ENCODE measurements at places on chromosomes 12 and 14.
A peak's percentile ranks its signal among the peaks of the same experiment; 100 is the strongest.

DNA sequence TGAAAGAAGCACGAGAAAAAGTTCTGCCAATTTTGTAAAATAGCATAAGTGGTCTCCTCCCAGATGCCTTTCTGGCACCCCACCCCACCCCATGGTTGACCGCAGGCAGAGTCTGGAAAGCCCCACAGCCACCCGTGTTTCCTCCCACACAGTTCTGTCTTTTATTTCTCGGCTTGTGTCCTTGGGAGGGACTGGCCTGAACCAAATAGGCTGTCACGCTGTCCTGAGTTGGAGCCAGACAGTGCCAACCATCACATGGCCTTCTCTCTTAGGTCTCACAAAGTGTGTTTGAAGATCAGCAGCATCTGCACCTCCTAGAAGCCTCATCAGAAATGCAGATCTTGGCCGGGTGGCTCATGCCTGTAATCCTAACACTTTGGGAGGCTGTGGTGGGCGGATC lies 10.2 kb upstream of the LTA4H start:
- no peak for DNase-seq

DNA sequence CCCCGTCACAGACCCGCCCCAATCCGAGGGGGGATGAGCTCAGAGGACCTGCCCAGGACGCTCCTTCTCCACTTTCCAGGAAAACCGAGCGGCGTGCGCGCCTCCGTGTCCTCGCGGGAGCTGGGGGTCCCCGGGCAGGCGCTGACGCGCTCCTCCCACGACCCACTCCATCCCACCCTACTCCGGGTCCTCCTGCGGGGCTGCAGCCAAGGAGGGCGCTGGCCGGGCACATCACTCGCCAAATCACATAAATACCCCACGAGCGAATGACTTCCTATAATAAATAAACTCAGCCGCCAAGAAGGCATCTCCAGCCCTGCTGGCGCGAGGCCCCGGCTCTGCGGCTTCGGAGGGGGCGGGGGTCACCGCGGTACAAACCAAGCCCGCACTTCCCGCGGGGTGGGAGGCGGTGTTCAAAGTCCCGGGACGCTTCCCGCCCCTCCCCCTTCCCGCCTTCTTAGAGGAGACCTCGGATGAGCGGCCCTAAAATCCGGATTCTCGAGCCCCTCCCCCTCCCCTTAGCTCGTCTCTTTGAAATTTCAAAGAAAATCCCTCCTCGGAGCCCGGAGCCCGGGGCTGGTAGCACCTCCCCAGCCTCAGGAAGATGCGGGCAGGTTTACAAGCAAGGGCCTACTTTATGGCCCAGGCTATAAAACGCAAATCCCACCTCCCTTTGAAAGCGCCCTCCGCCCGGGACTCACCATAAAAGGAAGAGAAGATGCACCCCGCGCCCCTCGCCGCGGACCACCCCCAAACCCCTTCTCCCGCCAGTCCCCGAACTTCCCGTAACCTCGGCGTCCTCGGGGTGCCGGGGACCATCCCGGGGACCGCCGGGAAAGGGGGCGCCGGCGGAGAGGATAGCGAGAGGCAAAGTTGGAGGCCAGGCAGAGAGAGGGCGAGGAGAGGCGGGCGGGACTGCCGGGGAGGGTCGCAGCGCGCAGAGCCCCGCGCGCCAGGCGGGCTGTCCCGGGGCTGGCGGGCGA lies 712 bp upstream of the FZD10 start:
- DNase-seq = no peak

- DNase-seq = peak; percentile 1
Observed at GRCh38 chr12:18810537-18811253, 72.8 kb downstream of the CAPZA3 start.

DNA sequence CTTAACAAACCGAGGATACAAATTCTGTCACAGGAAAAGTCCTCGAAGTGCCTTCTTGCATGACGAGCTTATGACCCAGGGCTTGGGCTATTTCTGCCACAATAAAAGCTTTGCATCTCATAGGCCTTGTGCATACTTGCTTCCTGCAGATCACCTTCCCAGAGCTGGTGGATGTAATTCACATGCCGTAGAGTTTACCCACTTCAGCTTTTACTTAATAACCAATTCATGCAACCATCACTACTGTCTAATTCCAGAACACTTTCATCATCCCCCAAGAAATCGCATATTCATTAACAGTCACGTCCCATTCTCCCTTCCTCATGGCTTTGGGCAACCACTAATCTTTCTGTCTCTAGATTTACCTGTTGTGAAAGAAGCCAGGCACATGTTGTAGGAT lies 9.0 kb upstream of the BDKRB1 start:
- DNase-seq = no peak

DNA sequence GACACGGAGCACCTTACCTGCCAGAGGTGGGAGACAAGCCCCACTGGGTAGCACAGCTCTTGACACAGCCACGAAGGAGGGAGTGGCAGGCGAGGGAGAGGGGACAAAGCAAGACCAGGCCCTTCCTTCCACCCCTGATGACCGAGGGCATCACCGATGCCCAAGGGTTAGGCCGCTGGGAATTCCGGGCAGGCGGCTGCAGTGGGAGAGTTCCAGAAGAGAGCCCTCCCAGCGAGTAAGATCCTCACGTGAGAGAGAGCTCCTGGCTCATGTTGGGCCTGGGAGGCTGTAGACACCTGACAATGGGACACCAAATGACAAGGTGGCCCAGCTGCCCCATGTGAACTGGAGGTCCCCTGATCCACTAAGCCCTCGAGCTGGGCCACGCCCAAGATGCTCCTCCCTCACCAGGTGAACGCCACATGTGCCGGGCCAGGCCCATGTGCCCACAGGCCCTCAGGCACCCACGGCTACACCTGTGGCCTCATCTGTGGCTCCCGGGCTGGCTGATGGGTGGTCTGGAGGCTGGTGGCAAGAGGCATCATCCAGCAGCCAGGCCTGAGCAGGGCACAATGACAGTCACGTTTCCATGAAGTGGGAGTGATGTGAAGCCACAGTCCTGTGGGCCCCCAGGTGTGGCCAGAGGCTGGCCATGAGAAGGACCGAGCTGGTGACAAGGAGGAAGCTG lies 32.1 kb upstream of the C14orf180 start:
- DNase-seq = no peak

Data from LHCN-M2 (cell line).